ENCODE measurements at places on chromosomes 7 and 10.

- H3K4me1 ChIP-seq = peaks cover 28% of the 10 kb centered on the region
- H3K36me3 ChIP-seq = peaks cover 2% of the 10 kb centered on the region
- H3K27me3 ChIP-seq = peaks cover 5% of the 10 kb centered on the region
Measured at GRCh38 chr7:155951554-155952158, 139.4 kb upstream of the SHH start.

GRCh38 chr10:35392482-35393228 is 56.3 kb downstream of the CCNY start:
- H3K27ac ChIP-seq = no peak overlapping the region
- H3K36me3 ChIP-seq = no peaks in the 10 kb centered on the region
- H3K4me3 ChIP-seq = no peak overlapping the region
- H3K4me1 ChIP-seq = peaks cover 20% of the 10 kb centered on the region

DNA sequence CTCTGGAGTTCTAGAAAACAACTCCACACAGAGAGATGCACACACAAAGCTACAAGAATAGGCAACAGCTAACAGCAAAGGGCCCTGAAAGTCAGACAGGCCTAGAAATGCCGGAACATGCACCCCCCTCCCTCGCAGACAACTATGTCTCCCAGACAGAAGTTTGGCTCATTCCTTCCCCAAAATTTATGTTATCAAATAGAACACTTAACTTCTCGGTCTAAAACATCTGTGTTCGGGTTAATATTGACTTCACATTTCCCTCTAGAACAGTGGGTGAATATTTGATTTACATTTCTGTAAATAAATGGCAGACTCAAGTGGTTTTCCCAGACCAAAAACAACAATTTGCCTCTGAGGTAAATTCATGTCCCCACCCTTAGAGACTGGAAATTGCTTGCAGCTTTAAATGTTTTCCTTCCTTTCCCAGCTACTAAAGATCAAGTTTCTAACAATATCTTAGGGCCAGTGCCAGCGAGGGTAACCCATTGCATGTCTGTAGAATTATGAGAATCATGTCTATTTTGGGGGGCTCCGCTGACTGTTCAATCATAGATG is 92.5 kb upstream of the INHBA start:
- H3K27me3 ChIP-seq = no peaks in the 10 kb centered on the region

GRCh38 chr7:117774943-117775342 is 98.3 kb downstream of the CTTNBP2 start:
- no peak overlapping the region for H3K27ac ChIP-seq
- peaks cover 5% of the 10 kb centered on the region for H3K36me3 ChIP-seq
- no peak for DNase-seq
- H3K4me1 ChIP-seq = peaks cover 13% of the 10 kb centered on the region
- peaks cover 26% of the 10 kb centered on the region for H3K27me3 ChIP-seq
- no peak overlapping the region for H3K4me3 ChIP-seq

DNA sequence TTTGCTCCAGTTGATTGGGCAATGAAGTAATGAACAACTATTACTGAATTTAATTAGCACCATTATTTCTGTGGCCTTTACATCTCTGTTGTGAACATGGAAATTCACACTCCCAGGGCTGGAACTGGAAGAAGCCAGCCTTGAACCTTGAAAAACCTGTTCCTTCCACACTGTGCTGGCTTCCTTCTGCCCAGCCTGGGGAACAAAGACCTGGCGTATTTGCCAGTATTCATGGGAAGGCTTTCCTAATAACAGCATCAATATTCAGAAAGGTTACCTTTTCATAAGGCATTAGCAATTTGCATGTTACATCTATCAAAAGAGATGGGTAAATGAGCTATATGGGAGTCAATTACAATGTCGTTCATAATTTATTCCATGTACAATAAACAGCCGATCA is 1.3 kb downstream of the C10orf90 start:
- DNase-seq = no peak
- no peaks in the 10 kb centered on the region for H3K36me3 ChIP-seq

DNA sequence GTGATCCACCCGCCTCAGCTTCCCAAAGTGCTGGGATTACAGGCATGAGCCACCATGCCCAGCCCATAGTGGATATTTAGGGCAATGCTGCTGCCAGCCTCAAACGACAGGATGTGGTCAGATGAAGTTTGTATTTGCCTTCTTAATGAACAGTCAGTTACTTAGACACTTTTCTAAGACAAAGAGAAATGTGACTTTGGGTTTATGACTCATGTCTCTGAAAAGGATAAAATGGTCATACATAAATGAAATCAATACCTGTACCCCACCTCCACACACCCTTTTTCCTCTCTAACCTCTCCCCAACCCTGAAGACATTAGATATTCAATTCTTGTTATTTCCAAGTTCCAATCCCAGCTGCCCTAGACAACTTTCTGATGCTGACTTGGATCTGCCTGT is 109.3 kb upstream of the INSIG1 start:
- no peaks in the 10 kb centered on the region for H3K27me3 ChIP-seq
- peaks cover 5% of the 10 kb centered on the region for H3K4me1 ChIP-seq
- no peaks in the 10 kb centered on the region for H3K36me3 ChIP-seq
- DNase-seq = no peak

DNA sequence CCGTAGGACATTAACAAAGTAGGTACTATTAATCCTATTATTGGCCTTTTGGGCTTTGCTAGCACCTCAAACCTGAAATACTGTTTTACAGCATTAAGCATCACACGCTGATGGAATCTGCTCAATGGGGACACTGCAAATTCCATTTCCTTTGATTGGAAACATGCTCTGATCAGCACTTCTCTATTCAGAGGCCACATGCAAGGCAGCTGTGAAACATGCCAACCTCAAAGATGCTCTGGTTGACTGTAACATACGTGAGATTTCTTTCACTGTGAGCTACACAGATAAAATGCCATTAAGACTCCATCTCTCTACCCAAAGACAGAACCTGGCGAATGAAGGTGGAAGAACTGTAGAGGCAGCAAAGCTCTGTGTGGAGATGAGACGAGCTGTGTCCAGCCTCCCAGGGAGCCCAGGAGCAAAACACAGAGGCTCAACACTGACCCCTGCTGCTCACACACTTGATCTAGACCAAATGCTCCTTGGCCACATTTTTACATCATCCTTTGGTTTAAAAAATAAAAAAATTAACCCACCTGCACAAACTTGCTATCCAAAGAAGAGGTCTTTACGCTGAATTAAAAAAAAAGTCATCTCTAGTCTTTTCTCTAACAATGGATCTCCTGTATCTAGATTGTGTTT is 8.0 kb downstream of the RSU1 start:
- H3K36me3 ChIP-seq = peaks cover 5% of the 10 kb centered on the region
- H3K4me1 ChIP-seq = no peaks in the 10 kb centered on the region
- no peak overlapping the region for H3K4me3 ChIP-seq
- no peaks in the 10 kb centered on the region for H3K27me3 ChIP-seq

DNA sequence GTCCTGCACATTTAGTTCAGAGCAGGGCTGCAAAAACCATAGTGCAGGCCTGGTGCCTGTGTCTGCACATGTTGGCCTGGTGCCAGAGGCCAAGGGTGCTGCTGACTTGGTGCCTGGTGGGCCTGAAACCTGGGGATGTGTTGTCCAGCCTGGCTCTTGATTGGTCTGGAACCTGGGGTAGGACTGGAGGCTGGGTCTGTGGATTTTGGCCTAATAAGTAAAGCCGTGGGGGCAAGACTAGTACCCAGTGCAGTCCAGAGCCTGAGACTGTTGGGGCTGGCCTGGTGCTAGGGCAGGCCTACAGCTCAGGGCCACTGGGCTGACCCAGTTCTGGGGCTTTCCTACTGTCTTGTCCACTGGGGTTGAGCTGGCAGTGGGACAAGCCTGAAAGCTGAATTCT is 817.9 kb downstream of the DNAJB9 start:
- no peak overlapping the region for H3K27ac ChIP-seq
- H3K4me1 ChIP-seq = no peaks in the 10 kb centered on the region
- H3K4me3 ChIP-seq = no peak overlapping the region
- no peaks in the 10 kb centered on the region for H3K27me3 ChIP-seq
